ENCODE measurements at places on chromosomes 7 and 10.

GRCh38 chr7:151298765-151299164 is 42.8 kb upstream of the NUB1 start:
- DNase-seq = no peak

DNA sequence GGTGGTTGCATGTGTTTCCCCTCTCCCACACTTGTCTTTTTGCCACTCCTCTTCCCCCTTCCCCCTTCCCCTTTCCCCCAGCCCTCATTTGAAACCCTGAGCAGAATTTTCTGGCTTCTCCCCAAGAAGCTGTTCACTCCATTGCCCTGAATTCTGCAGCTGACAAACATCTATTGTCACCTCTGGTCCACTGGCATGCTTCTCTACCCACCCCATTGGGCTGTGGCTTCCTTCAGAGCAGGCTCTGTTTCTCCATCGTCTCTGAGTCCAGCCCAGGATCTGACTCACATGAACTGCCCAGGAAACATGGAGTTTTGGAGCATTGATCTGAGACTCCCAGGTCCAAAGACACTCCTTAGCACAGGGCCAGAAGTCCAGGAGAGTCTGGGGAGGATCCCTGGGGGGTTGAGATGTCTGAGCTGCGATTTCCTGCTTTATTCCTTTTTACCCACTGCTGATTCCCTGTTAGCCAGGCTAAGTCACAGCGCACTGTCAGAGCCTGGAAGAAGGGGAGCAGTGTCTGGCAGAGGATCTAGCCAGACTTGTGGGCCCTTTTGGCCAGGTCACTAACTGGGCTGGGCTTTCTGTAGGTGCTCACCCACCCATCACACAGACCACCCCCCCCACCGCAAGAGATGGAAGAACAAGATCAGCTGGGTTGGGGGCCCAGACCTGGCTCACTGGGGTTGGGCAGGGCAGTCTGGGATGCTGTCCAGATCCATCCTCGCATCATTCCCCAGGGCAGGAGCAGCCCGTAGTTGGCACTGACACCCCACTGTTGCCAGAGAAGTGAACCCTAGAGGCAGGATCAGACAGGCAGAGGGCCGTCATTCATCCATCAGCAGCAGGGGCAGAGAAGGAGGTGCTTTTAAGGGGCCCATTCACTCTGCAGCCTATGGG is 3.5 kb downstream of the CHAT start:
- no peak for DNase-seq

- no peak for DNase-seq
Observed at GRCh38 chr7:138542183-138542582, 82.1 kb downstream of the TRIM24 start.

DNA sequence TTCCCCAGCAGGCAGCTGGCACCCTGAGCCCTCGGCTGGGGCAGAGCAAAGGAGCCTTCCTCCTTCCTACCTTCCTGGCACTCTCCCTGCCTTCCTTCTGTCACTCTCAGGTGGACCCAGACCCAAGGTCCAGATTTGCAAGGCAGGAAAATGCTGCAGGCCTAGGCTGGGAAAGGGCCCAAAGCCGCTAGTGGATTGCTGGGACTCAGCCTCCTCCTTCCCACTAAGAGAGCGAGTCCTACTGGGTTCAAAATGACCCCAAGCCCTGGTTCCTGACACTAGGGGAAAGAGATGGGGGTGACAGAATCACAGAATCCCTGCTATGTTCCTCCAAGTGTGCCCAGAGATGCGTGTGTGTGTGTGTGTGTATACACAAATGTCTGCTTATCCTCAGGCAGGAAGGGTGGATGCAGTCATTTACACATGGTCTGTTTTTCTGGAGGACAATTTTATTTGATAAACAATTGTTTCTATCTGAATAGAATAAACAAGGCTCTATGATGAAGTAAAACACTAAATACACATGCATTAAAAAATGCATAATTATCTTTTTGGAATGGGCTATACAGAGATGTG is 1.3 kb upstream of the PLAU start:
- DNase-seq = no peak

DNA sequence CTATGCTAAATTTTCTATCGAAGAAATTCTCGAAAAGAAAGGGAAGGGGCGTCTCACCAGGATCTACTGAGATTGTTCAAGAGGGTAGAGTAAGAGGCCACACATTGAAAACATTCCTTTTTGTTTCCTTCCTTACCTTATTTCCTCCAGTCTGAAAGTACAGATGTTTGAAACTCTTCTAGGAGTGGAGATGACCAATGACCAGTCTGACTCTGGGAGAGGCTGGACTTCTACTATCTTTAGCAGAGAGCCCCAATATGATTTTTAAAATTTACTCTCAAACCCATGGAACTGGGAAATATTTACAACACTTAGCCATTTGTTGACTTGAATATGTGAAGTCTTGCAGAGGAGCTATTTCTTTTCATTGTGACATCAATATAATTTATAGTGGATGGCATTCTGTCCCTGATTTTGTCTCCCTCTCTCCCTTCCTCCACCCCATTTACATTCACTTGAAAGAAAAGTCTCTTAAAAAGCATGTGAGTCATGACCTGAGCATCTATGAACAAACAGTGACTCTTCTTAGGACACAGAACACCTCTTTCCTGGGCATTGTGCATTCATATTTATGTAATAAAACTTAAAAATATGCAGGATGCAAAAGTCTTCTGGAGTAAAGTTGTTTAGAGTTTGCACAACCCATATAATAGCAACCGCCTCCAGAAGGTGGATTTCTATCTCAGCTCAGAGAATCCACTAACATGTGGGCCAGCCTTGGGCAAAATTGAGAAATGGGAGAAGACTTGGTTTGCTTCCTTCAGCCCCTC is 31.2 kb upstream of the BMPER start:
- DNase-seq = no peak

DNA sequence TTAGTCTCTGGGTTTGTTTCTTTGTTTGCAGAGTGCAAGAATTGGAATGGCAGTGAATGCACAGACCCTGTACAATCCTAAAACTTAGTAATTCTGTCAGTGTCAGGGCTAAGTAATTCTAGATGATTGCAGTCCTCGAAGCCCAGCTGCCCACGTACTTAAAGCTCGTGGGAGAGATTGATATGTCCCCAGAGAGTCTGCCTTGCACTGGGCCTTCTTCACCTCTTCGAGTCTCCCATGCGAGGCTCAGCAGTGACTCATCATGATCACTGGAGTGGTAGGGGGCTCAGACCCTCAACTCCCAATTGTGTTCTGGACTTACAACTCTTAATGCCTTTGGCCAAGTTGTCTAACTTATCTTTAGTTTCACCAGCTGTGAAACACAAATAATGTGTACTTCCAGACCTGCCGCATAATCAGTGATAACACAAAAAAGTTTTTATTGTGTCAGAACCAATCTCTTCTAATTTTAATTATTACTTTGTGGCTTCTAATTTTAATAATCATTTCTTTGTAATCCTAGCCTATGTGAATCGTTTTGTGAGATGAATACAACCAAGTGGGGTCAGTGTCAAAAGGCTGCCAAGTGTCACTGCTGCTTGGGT is 345.6 kb upstream of the LRGUK start:
- DNase-seq = no peak

GRCh38 chr7:120441850-120442249 is 168.9 kb downstream of the KCND2 start:
- DNase-seq = no peak

DNA sequence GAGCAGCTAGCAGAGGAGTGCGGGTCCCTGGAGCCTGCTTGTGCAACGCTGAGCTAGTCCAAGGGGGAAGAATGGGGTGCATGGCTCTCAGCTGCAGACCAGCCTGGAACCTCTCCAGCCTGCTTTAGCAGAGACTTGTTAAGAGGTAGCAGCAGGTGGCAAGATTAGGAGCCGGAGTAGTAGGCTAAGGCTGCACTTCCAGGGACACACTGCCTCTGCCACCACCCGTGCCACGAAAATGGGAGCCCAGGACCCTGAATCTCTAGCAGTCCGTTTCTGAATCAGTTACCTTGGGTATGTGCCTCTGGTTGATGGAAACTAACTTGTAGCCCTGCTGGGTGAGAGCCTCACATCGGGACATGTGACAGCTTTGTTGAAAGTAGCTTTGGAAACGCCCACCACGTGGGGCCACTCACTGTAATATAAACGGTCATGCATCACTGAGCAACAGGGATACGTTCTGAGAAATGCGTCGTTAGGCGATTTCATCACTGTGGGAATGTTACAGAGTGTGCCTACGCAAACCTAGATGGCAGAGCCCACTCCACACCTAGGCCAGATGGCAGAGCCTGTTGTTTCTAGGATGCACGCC is 25.9 kb downstream of the HTRA1 start:
- no peak for DNase-seq

DNA sequence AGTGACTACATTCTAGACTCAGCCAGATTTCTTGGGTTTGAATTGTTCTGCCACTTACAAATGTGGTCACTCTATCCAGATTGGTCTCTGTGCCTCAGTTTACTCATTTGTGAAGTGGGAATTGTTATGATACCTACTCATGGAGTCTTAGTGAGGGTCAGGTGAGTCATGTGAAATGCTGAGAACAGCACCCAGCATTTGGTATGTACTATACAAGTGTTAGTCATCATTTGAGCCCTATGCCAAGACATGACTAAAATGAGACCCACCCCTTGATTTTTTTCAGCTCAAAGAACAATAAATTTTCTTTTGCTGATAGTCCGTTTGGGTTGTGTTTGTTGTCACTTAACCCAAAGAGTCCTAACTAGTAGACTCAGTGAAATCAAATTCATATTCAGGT is 92.8 kb downstream of the CHN2 start:
- no peak for DNase-seq

DNA sequence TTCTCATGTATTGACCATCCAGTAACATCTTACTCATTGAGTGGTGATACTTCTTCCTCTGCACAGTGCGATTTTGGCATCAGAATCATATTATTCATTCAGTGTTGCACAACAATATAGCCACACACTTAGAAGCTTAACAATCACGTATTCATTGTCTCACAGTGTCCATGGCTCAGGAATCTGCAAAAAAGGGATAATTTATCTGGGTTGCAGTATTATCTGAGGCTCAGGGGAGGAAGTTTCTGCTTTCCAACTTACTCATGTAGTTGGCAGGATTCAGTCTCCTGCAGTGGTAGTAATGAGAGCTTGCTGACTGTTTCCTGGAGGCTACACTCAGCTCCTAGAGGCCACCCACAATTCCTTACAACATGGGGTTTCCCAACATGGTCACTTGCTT is 803.6 kb downstream of the SORCS1 start:
- DNase-seq = no peak

DNA sequence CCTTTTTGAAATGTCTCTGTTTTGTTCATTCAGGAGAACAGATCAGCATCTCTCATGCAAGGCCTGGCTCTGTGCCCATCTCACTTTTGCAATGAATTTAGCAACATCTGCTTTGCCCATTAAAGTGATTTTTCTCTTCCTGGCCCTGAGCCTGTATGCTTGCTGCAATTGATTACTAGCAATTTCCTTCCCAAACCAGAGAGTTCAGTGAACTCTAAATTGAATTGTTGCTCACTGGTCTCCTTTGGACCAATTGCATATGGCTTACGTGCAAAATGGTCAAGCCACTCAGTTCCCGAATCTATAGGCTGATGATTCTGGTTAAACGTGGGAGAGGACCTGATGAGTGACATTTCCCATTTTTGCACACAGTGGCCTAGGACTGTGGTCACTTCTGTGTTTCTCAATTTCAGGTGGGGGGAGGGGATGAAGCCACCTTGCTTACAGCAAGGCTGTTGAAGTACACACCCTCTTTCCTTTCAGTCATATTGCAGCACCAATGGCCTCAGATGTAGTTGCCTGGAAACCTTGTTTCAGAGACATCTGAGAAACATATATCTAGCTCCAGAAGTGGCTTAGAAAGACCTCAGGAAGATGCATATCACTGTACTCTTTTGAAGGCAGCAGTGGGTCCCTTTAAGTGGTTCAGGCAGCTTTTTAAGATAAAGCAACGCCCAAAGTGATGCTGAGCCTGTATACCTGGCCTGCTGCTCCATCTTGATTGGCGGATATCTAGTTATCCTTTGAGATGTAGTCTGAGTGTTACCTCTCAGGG is 201.4 kb downstream of the PTEN start:
- DNase-seq = no peak

GRCh38 chr7:154912871-154913637 is 89.9 kb downstream of the PAXIP1 start:
- no peak for DNase-seq

DNA sequence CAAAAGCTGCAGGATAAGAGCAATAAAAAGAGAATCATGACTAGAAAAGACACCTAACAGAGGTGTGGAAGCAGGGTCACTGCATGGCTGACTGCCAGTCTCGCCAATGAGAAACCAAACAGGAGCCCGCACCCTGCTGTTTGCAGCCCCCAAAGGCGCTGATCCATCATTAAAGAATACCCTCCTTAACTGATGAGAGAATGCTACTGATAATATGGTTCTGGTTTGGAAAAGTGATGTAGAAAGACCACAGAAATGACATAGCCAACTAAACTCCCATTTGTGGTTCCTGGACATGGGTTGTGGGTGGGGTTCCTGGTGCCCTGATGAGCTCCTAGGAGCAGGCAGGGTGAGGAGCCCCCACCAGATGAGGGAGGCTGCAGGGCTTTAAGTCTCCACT is 207.4 kb downstream of the TNS3 start:
- DNase-seq = no peak

- no peak for DNase-seq
Observed at GRCh38 chr10:42987575-42987974, 89.3 kb upstream of the RET start.

- no peak for DNase-seq
Observed at GRCh38 chr10:50511492-50512213, 112.1 kb downstream of the SGMS1 start.

GRCh38 chr10:79249186-79250121 is 97.8 kb upstream of the PPIF start:
- DNase-seq = no peak

DNA sequence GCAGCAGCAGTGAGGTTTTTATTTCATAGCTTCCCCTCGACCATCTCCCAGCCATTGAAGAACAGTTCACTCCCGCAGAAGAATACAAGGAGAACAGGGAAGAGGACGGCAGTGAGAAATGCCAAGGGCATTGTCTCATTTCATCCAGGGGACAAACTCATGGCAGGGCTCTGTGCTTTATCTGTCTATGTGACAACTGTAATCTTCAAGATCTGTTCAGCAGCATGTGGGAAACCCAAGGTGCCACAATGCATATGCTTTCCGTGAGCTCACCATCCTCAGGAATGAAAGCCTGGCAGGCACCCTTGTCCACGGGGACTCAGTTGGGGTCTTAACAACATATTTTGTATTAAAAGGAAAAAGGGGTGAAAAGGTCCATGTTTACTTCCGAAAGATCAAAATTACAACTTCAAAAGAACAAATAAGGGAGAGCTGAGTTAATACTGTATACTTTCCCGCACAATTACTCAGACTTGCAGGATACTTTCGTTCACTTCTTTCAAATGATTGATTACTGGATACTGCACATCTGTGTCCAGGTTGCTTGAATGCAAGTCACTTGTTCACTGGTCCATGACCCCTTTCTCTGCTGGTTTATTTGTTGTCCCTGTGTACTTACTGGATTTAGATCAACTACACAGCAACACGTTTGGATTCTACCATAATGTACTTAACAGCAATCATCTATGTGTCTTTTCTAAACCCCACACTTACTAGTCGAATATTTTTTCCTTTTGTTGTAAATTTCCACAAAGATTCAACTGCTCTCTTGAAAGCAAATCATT is 90.1 kb upstream of the ATP6V0A4 start:
- no peak for DNase-seq

- DNase-seq = no peak
Observed at GRCh38 chr10:125881192-125881591, at the start of gene DHX32. Gene DHX32 (minus strand): TSS chr10:125881292. CDS start chr10:125880824, 468 bp downstream.
